ENCODE measurements at places on chromosomes 11 and 22. TPM values are rescaled to one million over a fixed set of nuclear protein-coding genes. Genes with fewer than 3 reads are reported as not detected.

Gene CLMP
- 0.35 TPM for total RNA-seq

Gene SLC25A45
- total RNA-seq: 64.7 TPM

DNA sequence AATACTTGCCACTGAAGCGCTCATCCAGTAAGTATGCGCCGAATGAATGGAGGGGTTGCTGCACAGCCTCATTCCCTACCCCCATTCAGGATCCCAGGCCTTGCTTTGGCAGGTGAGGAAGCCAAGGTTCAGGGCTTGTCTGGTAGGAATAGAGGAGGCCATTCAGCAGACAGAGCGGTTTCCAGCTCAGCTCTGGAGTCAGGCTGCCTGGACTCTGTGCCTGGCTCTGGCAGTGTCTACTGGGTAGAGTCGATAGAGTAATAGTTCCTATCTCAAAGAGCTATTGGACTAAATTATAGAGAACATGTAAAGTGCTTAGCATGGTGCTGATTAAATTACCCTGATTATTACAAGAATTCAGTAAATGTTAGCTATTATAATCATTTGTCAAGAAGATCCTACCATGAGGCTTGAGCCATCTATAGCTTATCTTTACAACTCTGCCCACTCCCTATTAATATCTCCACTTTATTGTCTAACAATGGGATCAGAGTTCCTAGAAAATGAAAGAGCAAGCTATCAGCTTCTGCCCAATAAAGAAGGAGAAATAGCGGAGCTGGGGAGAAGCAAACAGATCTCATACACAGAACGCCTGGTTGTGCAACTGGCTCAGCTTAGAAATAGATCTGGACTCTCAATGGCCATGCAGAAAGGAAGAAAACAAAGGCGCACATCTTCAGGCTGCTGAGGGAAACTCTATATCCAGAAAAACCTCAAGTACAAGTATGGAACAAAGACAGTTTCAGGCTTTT lies 6.6 kb upstream of the SNX32 start:
- no peak for DNase-seq
- no peaks in the 10 kb centered on the region for H3K36me3 ChIP-seq
- H3K27me3 ChIP-seq: peaks cover 5% of the 10 kb centered on the region
- no peaks in the 10 kb centered on the region for H3K4me1 ChIP-seq
- no peak overlapping the region for H3K27ac ChIP-seq
- H3K4me3 ChIP-seq: no peak overlapping the region

DNA sequence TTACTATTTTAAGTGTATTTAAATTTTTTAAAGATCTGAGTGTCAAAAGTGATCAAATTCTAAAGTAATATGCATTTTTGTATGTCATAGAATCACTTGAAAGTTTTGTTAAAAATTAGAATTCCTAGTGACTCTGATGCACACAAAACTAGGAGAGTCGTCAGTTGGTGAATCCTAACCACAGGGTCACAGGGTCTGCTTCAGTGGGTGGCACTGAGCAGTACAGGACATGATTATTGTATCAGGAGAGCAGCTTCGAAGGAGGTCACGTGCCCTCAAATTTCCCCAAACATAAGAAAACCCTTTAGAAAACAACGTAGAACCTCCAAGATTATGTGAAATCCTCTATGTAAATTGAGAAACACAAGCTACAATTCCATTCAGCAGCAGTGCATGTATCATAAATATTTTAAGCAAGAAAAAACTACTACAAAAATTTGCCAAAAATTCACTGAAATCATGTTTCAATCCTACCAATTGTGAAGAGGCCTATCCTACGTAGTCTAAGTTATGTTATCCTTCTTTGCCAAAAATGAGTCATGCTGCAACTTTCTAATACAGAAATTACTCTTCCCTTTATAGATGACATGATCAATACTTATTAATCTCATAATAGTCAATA lies 323.6 kb downstream of the AASDHPPT start:
- no peaks in the 10 kb centered on the region for H3K27me3 ChIP-seq
- H3K36me3 ChIP-seq: no peaks in the 10 kb centered on the region
- no peaks in the 10 kb centered on the region for H3K4me1 ChIP-seq
- DNase-seq: no peak

Gene C11orf98
- total RNA-seq: 28.3 TPM

GRCh38 chr11:79600711-79601110 lies 159.9 kb upstream of the TENM4 start:
- no peaks in the 10 kb centered on the region for H3K4me1 ChIP-seq

Gene BEST1
- not detected for total RNA-seq

DNA sequence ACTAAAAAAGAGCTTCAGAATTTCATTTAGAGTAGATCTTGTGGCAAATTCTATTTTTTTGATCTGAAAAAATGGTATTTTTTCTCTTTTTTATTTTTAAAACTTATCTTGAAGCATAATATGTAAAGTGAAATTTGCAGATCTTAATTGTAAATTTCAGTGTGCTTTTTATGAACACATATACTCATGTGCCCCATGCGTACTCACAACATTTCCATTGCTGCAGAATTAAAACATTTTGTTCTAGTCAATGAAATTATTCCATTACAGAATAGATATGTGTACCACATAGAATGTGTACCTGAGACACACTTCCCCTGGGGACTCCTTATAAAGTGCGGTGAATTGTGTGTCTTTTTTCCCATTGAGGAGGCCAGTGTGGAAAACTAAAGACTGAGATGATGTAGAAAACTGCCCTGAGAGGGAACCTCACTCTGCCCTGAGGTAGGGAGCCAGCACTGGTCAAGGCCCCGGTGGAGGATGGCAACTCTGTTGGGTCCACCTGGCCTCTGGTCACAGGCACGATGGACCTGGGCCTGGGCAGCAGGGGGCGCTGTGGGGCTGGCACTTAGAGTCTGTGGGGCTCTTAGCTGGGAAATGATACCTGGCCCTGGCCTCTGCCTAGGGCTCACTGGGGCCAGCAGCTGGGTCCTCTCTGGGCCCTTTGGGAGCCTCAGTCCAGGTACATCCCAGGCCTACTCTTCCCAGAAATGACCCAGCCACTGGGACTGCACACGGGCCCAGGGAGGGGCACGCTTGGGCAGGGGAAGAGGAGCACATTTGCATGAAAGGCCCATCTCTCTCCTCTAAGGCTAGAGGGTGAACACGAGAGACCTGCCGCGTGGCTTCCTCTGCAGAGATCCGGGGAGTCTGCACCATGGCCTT lies 77.9 kb upstream of the TOP3B start:
- H3K4me1 ChIP-seq: no peaks in the 10 kb centered on the region
- H3K27ac ChIP-seq: no peak overlapping the region
- DNase-seq: no peak
- H3K4me3 ChIP-seq: no peak overlapping the region

GRCh38 chr11:120197251-120197891 lies 13.5 kb upstream of the OAF start:
- peaks cover 34% of the 10 kb centered on the region for H3K27me3 ChIP-seq
- H3K4me3 ChIP-seq: no peak overlapping the region
- no peaks in the 10 kb centered on the region for H3K4me1 ChIP-seq
- no peak for DNase-seq

DNA sequence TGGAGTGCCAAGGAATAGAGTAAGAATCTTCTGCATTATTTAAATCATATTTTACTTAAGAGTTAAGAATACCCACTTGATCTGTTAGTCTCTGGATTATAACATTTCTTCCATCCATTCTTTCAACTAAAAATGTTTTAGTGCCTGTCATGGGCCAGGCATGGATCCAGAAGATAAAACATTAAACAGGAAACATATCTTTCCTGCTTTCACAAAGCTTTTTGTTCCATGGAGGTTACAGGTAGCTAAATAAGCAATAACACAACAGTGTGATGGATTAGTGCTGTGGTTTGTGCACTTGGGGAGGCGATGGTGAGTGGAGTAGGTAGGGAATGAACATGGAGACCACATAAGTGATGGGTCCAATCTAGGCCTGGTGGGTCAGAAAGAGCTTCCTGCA lies 258.5 kb downstream of the DDX10 start:
- no peaks in the 10 kb centered on the region for H3K27me3 ChIP-seq
- DNase-seq: no peak
- H3K36me3 ChIP-seq: peaks cover 3% of the 10 kb centered on the region
- no peak overlapping the region for H3K27ac ChIP-seq

Gene GSTT2B
- total RNA-seq: not detected

DNA sequence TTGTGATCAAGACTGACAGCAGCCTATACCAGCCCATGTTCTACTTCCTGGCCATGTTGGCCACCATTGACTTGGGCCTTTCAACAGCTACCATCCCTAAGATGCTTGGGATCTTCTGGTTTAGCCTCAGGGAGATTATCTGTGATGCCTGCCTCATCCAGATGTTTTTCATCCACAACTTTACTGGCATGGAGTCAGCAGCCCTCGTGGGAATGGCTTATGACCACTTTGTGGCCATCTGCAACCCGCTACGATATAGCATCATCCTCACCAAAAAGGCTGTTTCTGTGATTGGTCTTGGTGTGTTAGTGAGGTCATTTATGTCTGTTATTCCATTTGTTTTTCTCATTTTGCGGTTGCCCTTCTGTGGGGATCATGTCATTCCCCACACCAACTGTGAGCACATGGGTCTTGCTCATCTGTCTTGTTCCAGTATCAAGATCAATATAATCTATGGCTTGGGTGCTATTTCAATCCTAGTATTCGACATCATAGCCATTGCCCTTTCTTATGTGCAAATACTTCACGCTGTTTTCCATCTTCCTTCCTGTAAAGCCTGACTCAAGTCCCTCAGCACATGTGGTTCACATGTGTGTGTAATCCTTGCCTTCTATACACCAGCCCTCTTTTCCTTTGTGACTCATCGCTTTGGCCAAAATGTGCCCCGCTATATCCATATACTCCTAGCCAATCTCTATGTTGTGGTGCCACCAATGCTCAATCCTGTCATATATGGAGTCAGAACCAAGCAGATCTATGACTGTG lies 23.6 kb downstream of the OR52E1 start:
- DNase-seq: no peak
- no peak overlapping the region for H3K4me3 ChIP-seq
- H3K4me1 ChIP-seq: no peaks in the 10 kb centered on the region
- no peaks in the 10 kb centered on the region for H3K27me3 ChIP-seq

Gene SLC35F2
- 6.4 TPM for total RNA-seq

- peaks cover 17% of the 10 kb centered on the region for H3K4me1 ChIP-seq
- H3K27me3 ChIP-seq: no peaks in the 10 kb centered on the region
- H3K36me3 ChIP-seq: peaks cover 53% of the 10 kb centered on the region
- DNase-seq: peak; percentile 60
- H3K4me3 ChIP-seq: no peak overlapping the region
- H3K27ac ChIP-seq: peak overlapping the region; percentile 13
Measured at GRCh38 chr11:62593434-62594044, 2.2 kb upstream of the TUT1 start.

DNA sequence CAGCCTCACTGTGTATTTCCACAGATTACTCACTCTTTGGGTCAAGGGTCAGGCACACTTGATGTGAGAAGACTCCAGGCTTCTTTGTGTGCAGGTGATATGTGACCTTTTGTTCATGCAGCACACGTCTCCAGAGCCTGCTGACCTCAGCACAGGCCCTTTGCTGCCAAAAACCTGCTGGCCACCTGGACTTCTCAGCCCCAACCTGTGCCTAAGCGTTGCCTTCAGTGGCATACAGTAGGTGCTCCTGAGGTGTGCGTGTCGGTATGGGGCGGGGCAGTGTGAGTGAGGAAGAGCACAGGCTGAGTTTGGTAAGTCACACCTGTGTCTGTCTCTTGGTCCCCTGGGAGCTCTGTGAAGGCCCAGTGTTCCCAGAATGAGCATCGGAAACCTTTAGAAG lies 58.1 kb downstream of the WNT11 start:
- no peak for DNase-seq
- H3K27me3 ChIP-seq: peaks cover 10% of the 10 kb centered on the region
- H3K4me1 ChIP-seq: peaks cover 15% of the 10 kb centered on the region

Gene MAPK11
- total RNA-seq: 6.4 TPM

DNA sequence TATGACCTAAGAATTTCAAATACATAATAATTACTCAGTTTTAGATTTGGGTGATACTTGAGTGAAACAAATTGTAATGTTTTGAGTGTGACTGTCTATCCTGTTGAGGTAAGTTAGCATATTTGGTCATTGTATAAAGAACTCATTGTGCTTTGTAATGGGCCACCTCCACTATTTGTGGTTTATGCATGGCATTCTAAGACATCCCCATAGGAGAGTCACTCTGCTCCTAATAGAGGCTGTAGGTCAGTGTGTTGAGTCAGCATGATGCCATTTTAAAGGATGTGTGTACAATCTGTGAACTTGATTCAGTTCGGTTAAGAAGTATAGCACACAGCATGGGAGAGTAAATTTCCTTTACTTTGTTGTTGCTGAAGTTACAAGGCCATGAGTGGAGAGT lies 1112.4 kb downstream of the JRKL start:
- H3K27me3 ChIP-seq: no peaks in the 10 kb centered on the region
- no peaks in the 10 kb centered on the region for H3K4me1 ChIP-seq
- H3K36me3 ChIP-seq: no peaks in the 10 kb centered on the region
- no peak for DNase-seq

DNA sequence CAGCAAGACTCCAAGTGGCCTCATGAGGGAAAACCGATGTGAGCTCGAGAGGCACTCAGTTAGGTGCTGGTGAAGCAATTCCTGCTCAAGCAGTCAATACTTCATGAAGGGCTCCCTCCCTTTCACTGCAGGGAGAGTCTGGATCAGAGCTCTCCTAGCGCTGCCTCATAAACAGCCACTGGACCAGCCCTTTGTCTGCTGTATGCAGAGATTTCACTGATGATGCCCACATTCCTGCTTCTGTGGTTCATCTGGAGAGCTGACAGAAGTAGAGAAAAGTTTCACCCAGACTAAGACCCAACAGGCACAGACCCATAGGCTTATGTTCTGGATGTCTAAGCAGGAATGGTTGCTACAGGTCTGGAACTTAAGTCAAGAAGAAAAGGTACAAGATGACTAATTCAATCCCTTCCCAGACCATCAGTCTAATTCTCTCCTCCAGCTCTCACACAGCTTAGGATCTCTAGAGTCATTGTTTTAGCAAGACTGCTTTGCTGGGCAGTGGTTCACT lies 4.0 kb downstream of the UCP2 start:
- peak overlapping the region; percentile 98 for H3K4me3 ChIP-seq
- no peaks in the 10 kb centered on the region for H3K27me3 ChIP-seq
- H3K4me1 ChIP-seq: peaks cover 52% of the 10 kb centered on the region
- peaks cover 75% of the 10 kb centered on the region for H3K36me3 ChIP-seq

DNA sequence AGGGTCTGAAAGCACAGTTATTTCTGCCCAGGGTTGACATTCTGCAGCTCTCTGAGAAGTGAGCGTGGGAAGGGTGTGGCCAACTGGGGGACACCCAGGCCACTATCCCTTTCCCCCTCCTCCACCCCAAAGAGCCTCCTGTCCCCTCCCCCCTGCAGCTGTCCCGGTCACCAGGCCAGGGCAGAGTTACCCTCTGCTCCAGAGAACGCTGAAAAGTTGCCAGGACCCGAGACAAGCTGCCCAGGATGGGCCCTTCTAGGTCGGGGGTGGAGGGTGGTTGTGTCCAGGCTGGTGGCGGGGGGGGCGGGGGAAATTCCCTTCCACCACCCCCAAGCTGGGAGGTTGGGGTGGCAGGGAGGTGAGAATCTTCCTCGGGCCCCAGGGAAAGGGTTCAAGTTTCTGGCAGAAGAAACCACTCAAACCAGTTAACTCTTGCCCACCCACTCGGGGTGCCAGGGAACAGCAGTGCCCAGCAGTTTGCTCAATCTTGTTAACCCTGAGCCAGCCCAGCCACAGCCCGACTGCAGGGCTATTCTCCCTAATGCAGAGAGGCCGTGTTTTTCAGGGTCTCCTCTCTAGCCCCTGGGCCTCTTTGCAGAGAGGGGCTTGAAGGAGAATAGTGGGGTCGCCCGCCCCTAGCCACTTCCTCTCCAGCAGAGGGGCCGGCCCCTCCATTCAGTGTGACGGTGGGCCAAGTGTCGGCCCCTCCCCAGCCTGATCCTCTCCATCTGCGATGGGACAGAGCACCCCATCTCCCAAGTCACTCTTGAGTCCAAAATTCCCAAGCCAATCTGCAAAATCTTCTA lies 697 bp downstream of the LGALS1 start:
- no peaks in the 10 kb centered on the region for H3K27me3 ChIP-seq
- H3K4me3 ChIP-seq: peak overlapping the region; percentile 91
- DNase-seq: no peak

Gene PRODH
- total RNA-seq: not detected
